ENCODE measurements at places on chromosomes 1 and 21.

DNA sequence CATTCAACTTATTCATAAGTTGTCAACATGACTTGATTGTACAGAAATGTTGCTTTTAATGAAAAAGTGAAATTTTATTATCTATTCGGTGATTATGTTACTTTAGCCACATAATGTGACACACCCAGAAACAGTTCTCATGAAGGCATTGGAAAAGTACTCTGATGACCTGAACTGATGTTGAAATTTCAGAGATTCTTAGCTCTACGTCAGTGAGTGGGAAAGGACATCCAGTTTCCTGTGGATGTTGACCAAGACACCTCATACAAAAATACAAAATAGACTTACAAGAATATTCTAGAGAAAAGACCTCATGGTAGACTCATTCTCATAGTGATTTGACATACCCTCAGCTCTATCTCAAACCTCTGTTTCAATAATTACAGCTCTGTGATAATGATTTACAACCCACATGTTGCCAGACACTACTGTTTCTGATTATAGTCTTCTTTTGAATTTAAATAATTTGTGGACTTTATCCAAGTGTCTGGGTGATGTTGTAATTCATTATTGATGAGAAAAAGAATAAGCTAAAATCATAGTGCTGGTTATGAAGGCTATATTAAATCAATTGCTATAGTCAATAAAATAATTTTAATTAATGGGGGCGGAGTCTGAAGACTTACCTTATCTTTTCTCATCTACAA, 37.3 kb downstream of the KCNK2 start:
- DNase-seq = no peak

GRCh38 chr1:54407404-54408146, 1.4 kb upstream of the SSBP3 start:
- DNase-seq = peak; percentile 92

GRCh38 chr1:229570891-229571516, 12.5 kb upstream of the ABCB10 start:
- no peak for DNase-seq

GRCh38 chr21:34795548-34796180, 126.9 kb downstream of the CLIC6 start:
- DNase-seq = no peak

DNA sequence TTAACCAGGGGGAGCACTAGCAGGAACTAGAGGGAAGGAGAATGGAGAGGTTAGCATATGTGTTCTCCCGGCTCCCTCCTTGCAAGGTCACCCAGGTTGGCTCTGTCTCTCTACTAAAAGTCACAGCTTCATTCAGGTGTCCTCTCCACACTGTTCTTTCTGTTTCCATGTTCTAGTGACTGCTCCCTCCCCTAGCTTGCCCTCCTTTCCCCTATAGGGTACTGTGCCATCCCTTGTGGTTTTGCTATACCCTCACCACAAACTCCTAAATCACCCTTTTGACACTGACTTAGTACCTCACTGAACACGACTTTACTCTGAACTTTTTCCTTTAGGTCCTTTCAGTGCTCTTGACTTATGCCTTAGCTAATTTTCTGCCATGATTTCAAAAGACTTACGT, 389.3 kb downstream of the ST6GALNAC3 start:
- DNase-seq = no peak

DNA sequence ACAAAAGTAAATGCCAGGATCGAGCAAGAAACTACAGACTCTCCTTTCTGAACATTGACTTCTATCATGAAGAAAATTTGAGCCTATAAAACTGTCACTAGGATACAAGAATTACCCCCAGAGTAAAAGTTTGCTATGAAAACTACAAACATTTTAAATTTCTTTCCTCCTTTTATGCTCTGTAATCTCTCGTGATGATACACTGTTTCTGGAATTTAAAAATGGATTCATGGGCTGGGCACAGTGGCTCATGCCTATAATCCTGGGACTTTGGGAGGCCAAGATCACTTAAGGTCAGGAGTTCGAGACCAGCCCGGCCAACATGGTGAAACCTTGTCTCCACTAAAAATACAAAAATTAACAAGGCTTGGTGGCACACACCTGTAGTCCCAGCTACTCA, 181.3 kb downstream of the ZNF281 start:
- DNase-seq = no peak

DNA sequence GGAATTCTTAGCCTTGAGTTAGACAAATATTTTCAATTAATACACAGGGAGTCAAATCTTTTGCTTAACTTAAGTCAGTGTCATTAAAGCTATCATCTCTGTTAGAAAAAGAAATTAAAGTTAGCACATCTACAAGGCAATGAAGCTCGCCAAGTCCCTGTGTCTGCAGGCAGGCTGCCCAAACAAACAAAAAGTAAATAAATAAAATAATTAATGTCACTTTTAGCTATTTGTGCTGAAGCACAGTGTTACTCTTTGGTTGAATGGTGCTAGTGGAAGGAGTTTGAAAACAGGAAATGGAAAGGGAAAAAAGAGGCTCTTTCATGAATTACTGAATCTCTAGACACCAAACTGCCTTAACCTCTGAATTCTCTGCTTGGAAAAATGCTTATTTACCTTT, 37.1 kb upstream of the COL11A1 start:
- no peak for DNase-seq

DNA sequence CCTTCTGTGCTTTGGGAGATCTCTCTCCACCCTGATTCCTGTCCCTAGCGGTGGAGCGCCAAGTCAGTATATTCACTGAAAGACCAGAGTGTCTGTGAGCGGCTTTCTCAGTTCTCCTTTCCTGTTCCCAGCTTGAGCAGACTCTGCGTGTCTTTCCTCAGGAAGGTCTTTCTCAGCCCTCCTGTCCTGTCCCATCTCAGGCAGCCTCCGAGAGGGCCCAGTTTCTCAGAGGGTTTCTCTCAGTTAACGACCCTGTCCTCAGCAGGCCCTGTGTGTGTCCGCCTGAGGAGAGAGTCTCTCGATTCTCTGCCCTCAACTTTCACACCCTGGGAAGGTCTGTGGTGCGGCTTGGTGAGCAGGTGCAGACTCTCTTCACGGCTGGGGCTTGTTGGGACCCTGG, 34.0 kb upstream of the CHIT1 start:
- no peak for DNase-seq

DNA sequence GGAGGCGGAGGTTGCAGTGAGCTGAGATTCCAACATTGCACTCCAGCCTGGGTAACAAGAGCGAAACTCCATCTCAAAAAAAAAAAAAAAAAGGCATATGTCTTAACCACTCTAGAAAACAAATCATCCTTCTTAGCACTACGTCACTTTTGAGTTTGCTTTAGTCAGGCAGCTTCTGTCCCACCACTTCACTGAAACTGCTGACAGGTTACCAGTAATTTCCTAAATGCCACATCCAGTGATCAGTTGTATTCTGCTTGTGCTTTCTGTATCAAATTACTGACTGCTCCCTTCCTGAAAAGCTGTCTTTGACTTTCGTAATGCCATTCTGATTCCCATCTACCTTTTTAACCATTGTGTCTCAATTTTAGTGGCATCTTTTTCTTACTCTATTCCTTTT, 21.7 kb downstream of the RCOR3 start:
- no peak for DNase-seq

- DNase-seq = no peak
Measured at GRCh38 chr1:230819976-230820375, 48.3 kb downstream of the C1orf198 start.

- DNase-seq = no peak
Measured at GRCh38 chr21:34946385-34946840, 102.7 kb downstream of the RUNX1 start.

GRCh38 chr1:213905344-213905743, 82.4 kb upstream of the PROX1 start:
- DNase-seq = no peak

GRCh38 chr1:162736184-162736583, 54.3 kb upstream of the HSD17B7 start:
- DNase-seq = no peak

DNA sequence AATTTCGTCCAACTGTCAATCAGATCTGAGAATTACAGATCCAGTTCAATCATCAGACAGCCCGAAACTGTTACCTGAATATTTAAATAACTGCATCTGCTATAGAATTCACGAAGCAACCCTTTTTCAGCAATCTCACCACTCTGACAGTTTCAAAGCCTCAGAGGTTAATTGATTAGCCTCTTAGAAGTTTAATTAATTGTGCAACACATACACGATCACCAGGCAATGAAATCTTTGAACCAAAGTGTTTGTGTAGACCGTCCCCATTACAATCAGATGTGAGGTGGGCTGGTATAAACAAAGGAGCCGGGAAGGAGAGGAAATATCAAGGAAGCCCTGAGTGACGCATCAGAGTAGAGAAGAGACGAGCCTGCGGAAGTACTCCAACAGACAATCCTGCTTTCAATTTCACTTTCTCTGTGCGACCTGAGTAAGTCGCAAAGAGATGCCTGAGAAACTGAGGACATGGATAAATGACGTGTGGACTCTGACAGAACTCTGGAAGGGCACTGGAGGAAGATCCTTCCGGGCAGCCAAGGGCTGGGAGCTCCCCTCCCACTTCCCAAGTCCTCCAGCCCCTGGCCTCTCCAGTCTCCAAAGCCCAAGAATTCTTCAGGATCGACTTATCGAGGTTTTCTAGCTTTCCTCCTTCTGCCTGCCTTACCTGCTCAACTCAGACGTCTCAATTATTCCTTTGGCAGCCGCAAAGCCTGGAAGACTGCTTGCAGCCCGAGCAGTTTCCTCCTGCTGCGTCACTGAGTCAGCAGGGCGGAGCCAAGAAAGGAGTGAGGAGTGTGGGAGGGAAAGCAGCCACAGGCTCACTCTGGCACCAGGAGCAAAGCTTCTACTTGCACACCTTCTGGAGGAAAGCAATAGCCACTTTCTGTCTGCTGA, at the start of gene RNASEL:
TSS of gene RNASEL (minus strand) at position 757 of the 897 bp plus-strand sequence. CDS start 2,450 bp downstream, outside the sequence.
- DNase-seq = no peak

- DNase-seq = no peak
Measured at GRCh38 chr1:1434131-1434823, 1.2 kb upstream of the VWA1 start.

- DNase-seq = no peak
Measured at GRCh38 chr21:36695671-36696389, 3.1 kb upstream of the SIM2 start.

- DNase-seq = peak; percentile 39
Measured at GRCh38 chr1:201792534-201793305, 36.2 kb upstream of the IPO9 start.

- no peak for DNase-seq
Measured at GRCh38 chr21:34869545-34869944, 179.6 kb downstream of the RUNX1 start.

GRCh38 chr1:91730801-91731732, 154.9 kb downstream of the TGFBR3 start:
- no peak for DNase-seq

- no peak for DNase-seq
Measured at GRCh38 chr21:35475009-35475408, 425.9 kb upstream of the RUNX1 start.

DNA sequence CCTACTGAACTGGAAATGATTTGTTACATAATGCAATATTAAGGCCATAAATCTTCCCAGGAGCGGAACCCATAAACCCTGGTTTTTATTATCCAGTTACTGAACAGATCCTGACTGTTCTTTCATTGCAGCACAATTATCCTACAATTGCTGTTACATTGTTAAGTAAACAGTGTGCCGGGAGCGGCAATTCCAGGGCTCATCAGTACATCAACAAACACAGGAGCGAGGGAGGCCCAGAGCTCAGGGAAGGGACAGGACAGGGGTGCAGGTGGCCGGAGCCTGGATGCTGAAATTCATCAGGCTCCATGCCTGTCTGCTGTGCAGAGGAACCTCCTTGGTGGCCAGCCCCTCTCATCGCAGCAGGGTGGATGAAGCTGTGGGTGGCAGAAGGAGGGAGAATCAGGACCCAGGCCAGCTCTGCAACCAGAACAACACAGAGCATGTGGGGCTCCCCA, 544.7 kb downstream of the NPHP4 start:
- DNase-seq = peak; percentile 76

DNA sequence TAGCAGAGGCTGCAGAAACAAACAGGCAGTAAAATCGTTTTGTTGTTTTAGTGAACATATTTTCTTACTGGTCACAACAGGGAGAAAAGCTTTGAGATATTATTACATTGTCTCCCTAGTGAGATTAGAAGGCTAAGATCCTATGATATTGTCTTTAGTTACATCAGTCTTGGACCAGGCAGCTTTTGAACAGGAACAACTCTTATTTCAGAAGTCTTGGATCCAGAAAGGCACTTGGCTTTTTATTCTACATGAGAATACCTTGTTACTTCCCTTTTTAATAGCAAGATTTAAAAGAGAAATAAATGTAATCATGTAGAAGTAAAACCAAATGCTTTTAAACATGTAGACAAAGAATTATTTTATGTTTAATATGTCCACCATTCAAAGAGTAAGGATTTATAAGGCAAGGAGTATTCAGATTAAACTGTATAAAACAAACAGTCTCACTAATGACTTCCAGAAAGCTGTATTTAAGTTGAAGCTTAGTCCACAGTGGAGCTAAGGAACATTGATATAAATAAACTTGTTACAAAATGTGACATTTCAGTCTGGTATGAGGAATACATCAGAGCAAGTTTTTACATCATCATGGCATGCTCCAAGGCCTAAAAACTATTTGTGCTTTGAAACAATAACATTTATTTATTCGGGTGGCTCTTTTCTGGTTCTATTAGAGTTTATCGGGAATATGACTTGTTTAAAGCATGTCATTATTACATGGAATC, 72.2 kb downstream of the PHTF1 start:
- no peak for DNase-seq

DNA sequence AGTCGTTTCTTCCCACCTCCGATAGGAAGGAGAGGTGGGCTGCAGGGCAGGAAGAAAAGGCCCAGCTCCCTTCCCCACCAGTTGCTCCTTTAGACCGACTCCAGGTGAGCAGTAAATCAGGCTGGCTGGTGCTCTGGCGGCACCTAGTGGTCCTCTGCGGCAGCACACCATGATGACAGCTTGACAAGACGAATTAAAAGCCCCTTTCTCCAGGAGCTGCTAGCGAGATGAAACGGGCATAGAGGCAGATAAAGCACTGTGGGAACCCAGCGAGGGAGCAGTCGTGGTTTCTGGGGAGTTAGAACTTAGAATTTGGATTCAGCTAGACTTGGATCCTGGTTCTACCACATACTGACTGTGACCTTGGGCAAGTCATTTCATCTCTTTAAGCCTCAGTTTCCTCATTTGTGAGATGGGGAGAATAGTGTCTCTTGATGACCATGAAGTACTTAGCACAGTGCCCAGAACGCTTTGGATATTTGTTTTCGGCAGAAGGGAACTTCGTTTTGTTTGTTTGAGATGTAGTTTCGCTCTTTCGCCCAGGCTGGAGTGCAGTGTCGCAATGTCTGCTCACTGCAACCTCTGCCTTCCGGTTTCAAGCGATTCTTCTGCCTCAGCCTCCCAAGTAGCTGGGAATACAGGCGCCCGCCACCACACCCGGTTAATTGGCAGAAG, 21.8 kb upstream of the COL9A2 start:
- peak; percentile 99 for DNase-seq

GRCh38 chr1:54480525-54480848, 67.5 kb upstream of the ACOT11 start:
- no peak for DNase-seq

GRCh38 chr1:235304549-235305451, 23.2 kb downstream of the ARID4B start:
- peak; percentile 54 for DNase-seq
